Upper lobe of right lung (tissue), 1 donor: ENCODE measurements at places on chromosomes 6 and 20. TPM values are rescaled to one million over a fixed set of nuclear protein-coding genes. Genes with fewer than 3 reads are reported as not detected.
A peak's percentile ranks its signal among the peaks of the same experiment; 100 is the strongest.

DNA sequence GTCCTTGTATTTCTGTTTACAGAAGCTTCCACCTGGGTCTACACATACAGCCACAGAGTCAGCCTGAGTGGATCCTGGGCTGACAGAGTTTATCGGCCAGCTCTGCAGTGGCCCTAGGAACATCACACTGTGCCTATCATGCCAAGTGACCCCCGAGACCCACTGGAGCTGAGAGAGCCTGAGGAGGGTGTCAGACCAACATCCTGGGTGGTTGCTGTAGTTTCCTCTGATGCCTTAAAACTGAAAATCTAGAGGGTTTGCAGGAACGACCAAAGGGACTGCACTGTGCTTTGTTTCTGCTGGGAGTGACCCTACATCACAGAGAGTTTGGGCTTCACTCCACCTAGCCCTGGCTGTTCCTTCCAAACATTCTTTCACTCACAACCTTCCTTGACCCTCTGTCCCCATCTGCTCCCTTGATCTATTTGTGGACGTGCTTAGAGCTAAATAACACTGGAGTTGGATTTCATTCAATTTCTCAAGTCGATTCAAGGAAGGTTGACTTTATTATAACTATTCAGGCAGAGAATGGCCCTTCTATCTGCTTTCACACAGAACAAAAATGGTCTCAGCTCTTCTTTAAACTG, 18.1 kb downstream of the MYLK4 start:
- DNase-seq: no peak

The TBXT gene
- total RNA-seq: not detected

- DNase-seq: no peak
These were observed 16.3 kb upstream of the SMAP1 start for GRCh38 chr6:70651326-70651905.

DNA sequence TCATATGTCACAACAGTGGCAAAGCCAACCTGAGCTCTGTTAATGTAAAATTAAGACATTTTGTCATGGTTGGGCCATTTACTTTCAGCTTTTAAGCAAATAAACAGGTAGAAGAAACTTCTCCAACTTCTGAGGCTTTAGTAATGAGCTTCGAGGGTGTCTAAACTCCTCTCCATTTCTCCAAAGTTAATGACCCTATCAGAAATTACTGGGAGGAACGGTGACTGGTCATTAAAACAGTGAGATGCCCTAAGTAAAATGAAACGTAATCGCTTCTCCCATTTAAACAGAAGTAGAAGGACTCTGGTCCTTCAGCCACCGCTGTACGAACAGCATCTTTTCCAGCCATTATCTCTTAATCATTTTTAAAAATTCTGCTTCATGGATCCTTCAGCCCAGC, 986.9 kb upstream of the MANEA start:
- no peak for DNase-seq

DNA sequence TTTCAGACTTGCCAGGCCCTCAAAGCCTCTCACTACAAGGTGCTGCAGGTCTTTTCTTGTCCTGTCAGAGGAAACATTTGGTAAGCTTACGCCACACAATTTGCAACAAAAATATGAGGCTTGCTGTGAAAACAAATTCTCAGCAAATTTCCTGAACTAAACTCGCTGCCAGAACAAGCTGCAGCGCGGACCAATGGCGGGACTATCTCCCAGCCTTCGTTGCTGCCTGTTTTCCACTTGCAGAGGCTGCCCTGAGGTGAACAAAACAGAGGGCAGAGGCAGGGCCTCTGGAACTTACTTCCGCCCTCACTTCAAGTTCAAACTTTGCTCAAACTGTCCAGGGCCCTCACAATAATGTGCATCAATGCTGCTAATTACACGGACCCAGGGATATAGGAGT, 12.4 kb downstream of the UQCC2 start:
- DNase-seq: peak; percentile 52

DNA sequence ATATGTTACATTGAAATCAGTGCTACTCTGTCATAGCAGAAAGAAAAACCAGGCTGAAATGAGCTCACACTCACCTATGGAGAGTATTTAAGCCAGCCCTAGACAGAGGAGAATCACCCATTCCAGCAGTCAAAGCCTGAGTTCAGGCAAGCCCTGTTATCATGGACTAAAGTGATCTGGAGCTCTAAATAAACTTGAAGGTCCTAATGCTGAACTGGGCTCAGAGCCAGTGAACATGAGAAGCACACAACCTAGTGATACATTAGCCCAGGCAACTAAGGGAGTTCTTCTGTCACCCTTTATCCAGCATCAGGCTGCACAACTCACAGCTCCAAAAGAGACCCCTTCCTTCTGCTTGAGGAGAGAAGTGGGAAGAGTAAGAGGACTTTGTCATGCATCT, 425.0 kb downstream of the COL12A1 start:
- no peak for DNase-seq

DNA sequence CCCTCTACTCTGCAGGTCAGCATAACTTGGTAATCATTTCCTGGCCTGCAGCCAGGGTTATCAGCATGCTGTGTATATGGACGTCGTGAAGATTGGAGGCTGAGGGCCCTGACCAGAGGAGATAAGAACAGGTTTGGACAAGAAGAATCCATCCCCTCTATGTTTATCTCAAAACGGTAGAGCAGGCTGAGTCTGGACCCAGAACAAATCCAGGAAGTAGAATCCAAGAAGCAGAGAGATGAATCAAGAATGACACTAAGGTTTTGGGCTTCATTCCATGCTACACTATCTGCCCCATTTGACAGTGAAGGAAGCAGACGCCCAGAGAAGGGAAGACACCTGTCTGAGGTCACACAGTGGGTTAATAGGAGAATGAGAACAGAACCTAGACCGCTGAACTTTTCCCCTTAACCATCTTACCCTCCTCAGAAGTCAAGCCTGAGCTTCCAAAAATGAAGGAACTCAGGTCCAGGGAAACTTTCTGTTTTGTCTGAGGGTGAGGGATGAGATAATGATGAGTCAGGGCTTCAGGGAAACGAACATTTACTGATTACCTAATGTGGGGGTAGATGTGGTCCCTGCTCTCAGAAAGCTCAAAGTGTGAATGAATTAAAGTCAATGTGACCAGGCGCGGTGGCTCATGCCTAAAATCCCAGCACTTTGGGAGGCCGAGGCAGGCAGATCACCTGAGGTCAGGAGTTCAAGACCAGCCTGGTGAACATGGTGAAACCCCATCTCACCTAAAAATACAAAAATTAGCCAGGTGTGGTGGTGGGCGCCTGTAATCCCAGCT, 9.4 kb upstream of the COMMD7 start:
- DNase-seq: no peak

GRCh38 chr6:163756079-163756478, 341.6 kb downstream of the QKI start:
- no peak for DNase-seq

- no peak for DNase-seq
These were observed 258.4 kb downstream of the HDGFL1 start for GRCh38 chr6:22827760-22828159.

The SIRPB1 gene
- 11.6 TPM for total RNA-seq

DNA sequence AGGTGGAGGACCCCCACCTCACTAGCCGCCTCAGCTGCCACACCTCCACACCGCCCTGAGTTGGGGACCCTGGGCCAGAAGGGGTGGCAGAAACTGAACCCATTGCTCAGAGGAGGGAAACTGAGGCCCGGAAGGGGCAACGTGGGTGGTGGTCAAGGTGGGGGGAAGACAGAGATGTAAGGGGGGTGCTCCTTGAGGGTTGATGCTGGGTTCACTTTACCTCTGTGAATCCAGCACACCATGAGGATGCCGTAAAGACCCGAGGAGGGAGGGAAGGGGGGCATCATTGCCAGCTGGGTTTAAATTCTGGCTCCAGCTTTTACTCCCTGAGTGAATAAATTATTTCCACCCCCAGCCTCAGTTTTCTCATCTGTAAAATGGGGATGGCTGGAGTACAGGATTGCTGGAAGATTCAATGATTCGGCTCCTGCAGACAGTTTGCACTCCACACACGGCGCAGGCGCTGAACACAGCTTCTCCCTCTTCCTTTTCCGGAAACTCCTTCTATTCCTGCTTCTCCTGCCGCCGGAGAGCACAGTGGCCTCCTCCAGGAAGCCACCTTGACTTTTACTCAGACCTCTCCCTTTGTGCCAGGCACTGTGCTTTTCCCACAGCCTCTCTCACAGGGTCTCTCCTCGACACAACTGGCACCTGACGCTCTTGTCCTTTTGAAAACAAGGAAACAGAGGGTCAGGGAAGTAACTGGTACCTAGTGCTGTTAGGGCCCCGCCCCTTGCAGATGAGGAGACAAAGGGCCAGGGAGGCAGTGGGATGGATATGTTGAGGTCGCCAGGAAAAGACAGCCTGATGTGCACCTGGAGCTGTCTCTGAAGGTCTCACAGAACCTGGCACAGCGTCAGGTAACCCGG, 59.4 kb downstream of the UBE2V1 start:
- no peak for DNase-seq

- no peak for DNase-seq
These were observed 25.1 kb upstream of the UTRN start for GRCh38 chr6:144259986-144260385.

DNA sequence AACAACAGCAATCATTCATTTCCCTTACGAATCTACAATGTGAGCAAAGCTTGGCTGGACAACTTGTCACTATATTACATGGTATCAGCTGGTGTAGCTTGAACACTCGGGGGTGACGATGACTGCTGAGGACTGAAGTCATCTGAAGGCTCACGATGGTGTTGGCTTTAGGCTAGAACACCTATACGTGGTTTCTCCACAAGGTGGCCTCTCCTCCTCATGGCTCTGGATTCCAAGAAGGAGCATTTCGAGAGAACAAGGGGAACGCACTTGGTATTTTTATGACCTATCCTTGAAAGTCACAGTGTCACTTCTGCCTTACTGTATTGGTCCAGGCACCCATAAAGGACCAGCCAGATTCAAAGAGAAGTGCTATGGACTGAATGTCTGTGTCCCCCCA, 37.5 kb upstream of the ADGRF1 start:
- DNase-seq: no peak

GRCh38 chr6:142833054-142833453, 111.9 kb downstream of the HIVEP2 start:
- DNase-seq: no peak

The CST7 gene
- total RNA-seq: 9.6 TPM

DNA sequence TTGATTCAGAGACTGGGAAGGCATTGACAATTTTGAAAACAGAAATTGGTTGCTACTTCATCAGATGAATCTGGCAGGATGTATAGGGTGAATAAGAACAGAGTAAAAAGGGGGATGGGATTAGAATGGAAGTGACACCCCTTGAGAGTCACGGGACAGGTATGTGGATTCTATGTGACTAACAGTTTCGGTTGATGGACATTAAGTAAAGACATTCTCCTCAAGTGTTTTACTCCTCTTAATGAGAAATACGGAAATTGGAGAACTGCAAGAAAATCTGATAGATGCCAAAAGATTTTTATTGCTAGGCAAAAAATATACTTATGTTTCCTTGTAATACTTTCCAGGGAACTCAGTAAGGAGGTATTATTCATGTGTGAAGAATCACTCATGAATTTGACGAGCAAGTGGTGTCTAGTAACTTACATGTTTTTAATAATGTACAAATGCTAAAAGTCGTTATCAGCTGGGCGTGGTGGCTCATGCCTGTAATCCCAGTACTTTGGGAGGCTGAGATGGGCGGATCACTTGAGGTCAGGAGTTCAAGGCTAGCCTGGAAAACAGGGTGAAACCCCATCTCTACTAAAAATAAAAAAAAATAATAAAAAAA, 135.8 kb downstream of the KIF16B start:
- no peak for DNase-seq

DNA sequence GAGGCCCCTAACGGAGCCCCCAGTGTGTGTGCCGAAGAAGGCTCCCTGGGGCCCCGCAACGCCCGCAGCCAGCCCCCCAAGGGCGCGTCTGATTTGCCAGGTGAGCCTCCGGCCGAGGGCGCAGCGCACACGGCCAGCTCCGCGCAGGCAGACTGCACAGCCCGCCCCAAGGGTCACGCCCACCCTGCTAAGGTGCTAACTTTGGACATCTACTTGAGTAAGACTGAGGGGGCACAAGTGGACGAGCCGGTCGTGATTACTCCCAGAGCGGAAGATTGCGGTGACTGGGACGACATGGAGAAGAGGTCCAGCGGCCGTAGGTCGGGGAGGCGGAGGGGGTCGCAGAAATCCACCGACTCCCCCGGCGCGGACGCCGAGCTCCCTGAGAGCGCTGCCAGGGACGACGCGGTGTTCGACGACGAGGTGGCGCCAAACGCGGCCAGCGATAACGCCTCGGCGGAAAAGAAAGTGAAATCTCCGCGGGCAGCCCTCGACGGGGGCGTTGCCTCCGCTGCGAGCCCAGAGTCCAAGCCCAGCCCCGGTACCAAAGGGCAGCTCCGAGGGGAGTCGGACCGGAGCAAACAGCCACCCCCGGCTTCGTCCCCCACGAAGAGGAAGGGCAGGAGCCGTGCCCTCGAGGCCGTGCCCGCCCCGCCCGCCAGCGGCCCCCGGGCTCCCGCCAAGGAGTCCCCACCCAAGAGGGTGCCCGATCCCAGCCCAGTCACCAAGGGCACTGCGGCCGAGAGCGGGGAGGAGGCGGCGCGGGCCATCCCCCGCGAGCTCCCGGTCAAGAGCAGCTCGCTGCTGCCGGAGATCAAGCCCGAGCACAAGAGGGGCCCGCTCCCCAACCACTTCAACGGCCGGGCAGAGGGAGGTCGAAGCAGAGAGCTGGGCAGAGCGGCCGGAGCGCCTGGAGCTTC, 117.0 kb downstream of the RTN4IP1 start:
- DNase-seq: peak; percentile 94

DNA sequence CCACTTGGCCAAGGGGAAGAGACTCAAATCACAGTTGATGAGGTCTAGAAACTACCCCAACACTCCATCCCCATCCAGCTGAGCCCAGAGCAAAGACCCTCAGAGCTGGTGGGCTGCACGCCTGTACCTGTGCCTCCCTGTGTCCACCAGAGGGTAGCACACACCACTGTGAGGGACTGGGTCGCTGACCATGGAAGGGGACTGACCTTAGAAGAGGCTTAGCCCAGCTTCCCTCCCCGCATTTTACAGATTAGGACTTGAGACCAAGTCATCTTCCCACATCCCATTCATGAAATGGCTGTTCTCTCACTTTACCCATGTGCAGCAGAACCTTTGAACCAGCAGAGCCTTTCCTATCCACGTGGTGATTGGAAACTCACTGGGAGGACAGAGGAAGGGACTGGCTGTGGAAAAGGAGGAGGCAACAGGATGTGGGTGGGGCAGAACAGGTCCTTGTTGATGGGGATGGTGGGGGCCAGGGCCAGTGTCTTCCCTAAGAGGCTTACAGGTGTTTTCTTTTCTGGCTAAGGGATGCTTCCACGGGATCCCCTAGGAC, 44.3 kb downstream of the CPXM1 start:
- no peak for DNase-seq

The THEMIS gene
- 3.0 TPM for total RNA-seq

GRCh38 chr20:58054780-58055373, 173.6 kb downstream of the ANKRD60 start:
- no peak for DNase-seq
